ENCODE measurements at places on chromosomes 16 and 17. TPM values are rescaled to one million over a fixed set of nuclear protein-coding genes. Genes with fewer than 3 reads are reported as not detected.

DNA sequence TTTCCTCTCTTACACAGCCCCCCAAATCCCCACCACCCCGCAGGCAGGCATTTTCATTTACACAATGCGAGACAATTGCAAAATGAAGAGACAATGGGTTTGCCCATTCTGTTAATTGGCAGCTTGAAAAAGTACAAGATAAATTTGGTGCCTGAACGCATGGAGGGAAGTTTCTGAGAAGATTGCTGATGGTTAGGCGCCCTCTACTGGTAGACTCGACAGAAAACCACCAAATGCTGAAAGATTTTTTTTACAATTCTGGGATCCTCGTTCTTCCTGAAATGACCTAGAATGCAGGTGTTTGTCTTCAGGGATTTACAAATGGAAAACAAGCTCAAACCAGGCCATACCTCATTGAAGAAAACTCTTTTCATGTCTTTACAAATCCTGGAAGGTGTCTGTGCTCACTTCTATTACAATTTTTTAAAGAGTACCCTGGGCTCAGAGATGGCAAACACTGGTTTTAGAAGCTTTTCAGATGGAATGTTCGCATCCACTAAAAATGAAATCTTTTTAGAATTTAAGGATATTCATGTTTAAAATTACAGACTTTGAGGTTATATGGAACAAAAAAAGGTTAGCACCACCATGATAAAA lies 338.5 kb downstream of the PMP22 start:
- no peaks in the 10 kb centered on the region for H3K4me1 ChIP-seq
- H3K36me3 ChIP-seq, result no peaks in the 10 kb centered on the region
- no peak overlapping the region for H3K4me3 ChIP-seq
- DNase-seq, result peak; percentile 28

DNA sequence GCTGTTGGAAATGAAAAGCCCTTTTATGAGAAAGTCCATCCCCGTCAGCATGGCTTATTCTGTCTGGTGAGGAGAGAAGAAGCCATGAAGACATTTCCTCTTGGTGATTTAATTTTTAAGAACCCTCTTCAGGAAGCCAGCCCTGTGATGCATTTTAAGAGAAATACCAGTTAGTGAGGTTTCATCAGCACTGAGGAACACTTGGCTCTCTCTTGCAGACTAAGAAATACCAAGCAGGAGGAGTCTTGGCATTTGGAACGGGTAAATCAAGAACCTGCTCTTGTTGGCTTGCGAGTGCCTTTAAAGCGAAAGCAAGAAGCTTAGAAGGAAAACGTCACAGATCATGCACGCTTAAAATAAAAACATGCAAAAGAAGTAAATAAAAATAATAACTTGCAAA lies 17.5 kb downstream of the RAB11FIP3 start:
- no peaks in the 10 kb centered on the region for H3K36me3 ChIP-seq
- no peak for DNase-seq
- H3K27ac ChIP-seq, result no peak overlapping the region
- no peaks in the 10 kb centered on the region for H3K4me1 ChIP-seq

Gene CES5A
- not detected for total RNA-seq

Gene KDM6B
- total RNA-seq, result 47.9 TPM

- H3K4me1 ChIP-seq, result no peaks in the 10 kb centered on the region
- H3K4me3 ChIP-seq, result no peak overlapping the region
- no peak overlapping the region for H3K27ac ChIP-seq
- no peaks in the 10 kb centered on the region for H3K36me3 ChIP-seq
Observed at GRCh38 chr16:25568991-25569390, 122.8 kb upstream of the HS3ST4 start.

DNA sequence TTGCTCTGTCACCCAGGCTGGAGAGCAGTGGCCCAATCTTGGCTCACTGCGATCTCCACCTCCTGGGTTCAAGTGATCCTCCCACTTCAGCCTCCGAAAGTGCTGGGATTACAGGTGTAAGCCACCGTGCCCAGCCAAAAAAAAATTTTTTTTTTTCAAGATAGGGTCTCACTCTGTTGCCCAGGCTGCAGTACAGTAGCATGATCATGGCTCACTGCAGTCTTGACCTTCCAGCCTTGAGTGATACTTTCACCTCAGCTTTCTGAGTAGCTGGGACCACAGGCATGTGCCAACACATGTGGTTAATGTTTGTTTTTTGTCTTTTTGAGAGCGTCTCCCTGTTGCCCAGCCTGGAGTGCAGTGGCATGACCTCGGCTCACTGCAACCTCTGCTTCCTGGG lies 1.7 kb upstream of the PAM16 start:
- H3K27ac ChIP-seq, result no peak overlapping the region
- H3K4me3 ChIP-seq, result no peak overlapping the region
- H3K27me3 ChIP-seq, result no peaks in the 10 kb centered on the region
- H3K36me3 ChIP-seq, result no peaks in the 10 kb centered on the region
- DNase-seq, result no peak

DNA sequence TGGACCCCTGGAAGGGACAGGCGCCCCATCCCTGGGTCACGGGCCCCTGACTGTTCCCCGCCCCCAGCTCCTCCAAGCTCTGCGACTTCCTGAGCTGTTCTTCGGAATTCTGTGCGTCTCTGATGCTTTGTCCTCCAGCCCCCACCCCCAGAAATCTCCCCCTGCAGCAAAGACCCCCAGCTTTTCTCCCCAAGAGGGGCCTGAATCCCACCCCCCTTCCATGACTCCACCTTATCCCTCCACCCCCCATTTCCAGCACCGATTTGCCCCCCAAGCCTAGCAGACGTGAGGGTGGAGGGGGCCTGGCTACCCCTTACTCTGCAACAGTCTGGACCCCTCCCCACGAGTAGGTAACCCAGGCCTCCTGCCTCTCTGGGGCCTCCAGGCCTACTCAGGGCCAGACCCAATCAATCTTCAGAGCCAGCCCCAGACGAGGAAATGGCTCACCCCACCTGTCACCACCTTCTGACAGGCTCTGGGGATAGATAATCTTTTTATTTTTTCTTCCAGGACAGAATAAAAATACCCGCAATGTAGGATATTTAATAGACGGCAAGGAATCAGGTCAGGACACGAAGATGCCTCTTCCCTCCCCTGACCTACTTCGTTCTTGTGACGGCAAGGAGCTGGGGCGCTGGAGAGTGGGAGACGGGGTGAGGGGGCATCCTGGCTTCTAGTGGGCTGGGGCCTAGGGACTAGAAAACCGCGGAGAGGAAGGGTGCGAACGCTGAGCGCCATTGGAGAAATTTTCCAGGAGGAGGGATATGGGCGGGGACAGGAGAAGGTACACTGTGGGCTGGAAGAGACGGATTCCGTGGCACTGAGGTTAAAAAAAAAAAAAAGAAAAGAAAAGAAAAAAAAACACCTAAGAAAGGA lies 744 bp upstream of the PLXDC1 start:
- peak; percentile 59 for DNase-seq
- no peaks in the 10 kb centered on the region for H3K36me3 ChIP-seq
- H3K27me3 ChIP-seq, result no peaks in the 10 kb centered on the region

- H3K4me3 ChIP-seq, result no peak overlapping the region
- no peaks in the 10 kb centered on the region for H3K36me3 ChIP-seq
- H3K27ac ChIP-seq, result no peak overlapping the region
- DNase-seq, result no peak
- no peaks in the 10 kb centered on the region for H3K27me3 ChIP-seq
Observed at GRCh38 chr17:30124273-30124796, 7.7 kb downstream of the NSRP1 start.

DNA sequence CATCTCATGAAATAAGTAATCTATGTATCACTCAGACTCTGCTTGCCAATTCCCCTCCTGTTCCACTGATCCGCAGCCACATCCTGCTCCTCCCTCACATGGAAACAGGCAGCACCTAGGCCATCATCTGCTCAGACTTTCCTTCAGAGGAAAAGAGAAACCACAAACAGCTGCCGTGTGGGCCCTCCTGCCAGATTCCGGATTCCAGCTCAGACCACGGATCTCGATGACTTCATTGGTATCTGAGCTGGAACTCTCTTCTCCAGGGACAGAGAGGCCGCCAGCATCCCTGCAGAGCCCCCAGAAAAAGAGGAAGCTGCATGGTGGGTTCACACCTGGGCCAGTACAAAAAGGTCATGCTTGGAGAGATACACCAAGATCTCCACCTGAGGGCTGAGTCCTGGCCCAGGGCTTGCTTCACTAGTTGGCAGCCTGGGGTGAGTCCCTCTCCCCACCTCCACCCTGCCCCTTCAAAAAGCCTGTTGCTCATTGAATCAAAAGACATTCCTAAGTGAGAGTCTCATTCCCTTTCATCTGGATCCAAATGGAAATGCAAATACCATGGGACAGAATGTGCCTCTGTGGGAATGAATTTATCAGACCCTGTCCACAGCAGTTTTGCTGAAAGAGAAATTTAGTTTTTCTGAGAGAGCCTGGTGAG lies 47.2 kb downstream of the HOXB1 start:
- H3K4me3 ChIP-seq, result no peak overlapping the region
- H3K27me3 ChIP-seq, result no peaks in the 10 kb centered on the region
- H3K27ac ChIP-seq, result no peak overlapping the region
- H3K4me1 ChIP-seq, result no peaks in the 10 kb centered on the region
- no peak for DNase-seq

Gene ST6GALNAC1
- total RNA-seq, result 4.6 TPM

DNA sequence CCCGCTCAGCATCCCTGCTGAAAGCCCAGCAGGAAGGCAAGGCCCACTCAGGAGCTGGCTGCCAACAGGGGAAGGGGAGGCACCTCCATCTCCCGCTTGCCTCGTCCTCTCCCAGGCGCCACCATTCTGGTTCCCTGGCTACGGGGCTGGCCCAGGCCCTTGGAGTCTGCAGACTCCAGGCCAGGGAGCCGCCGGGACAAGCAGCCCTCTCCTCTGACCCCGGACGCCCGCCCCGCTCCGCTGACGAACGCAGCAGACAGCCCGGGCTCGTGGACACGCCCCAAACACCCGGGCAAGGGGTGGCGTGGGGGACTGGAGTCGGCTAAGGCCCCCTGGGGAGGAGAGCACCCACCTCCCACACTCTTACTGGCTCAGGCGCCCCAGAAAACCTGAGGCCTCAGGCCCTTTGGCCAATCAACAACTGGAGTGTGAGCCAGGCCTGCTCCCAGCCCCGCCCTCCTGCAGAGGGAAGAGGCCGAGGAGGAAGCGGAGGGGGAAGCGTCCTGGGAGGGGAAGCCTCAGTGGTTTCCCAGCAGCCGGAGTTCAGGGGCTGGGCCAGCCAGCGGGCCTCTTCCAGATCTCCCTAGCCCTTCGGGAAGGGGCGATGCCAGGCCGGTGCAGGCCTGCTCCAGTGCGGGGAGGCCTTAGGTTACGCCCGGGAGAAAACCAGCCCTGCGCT lies 4.2 kb downstream of the MNT start:
- H3K4me3 ChIP-seq, result peak overlapping the region; percentile 39
- DNase-seq, result peak; percentile 96
- peak overlapping the region; percentile 100 for H3K27ac ChIP-seq

DNA sequence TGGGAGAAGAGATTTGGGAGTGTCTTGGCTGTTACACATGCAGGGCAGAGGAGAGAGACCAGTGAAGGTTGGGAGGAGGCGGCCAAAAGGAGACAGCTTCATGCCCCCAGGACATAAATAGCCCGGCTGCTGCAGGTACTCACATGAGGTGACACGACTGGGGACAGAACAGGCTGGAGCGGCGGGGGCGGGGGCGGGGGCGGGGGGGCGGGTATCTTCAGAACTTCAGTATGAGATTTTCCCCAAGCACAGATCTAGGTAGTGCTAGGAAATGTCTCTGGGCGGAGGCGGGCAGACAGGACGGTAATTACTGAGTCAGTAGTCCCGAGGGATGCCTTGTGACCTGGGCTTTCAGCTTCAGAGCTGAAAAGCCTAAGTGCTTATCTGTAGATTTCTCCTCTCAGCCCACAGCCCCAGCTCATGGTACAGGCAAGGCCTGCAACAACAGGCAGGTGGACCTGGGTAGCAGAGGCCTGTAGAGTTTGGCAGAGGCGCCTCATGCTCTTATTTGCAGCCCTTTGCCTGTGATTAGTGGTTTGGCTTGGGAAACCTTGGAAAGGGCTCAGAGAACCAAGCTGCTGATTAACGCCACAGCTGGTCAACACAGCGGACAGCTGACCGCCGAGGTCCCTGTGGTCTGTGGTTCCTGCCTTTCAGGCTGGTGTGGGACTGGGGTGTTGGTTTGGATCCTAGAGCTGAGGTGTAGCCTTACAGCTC lies 24.5 kb downstream of the UNK start:
- H3K27ac ChIP-seq, result peak overlapping the region; percentile 81
- no peaks in the 10 kb centered on the region for H3K27me3 ChIP-seq
- H3K4me1 ChIP-seq, result no peaks in the 10 kb centered on the region
- H3K36me3 ChIP-seq, result no peaks in the 10 kb centered on the region
- no peak overlapping the region for H3K4me3 ChIP-seq

DNA sequence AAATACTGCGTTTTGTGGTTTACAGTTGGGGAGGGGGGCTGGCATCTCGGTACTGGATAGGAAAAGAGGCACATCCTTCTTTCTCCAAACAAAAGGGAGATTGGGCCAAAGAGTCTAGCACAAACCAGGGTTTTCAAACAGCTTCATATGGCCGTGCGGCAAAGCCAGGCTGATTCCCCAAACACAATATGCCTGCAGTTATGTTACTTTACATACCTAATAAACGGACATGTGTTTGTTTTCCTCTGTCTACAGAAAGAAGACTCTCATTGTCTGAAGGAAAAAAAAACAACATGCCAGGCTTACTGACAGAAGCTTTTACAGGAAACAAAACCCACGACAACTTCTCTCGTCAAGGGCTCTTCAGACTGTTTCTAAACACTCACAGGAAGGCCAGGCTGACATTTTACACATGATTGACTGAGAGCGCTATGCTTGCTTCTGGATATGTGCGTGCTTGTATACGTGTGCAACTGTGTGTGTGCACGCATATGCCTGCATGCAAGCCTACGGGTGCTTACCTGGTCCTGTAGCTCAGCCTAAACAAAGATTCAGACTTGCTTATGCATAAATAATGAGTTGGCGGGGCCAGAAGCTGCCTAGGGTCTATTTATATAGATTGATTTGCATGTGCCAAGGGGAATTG lies 461.0 kb upstream of the C16orf82 start:
- no peaks in the 10 kb centered on the region for H3K27me3 ChIP-seq
- H3K36me3 ChIP-seq, result no peaks in the 10 kb centered on the region
- no peak overlapping the region for H3K27ac ChIP-seq
- no peak for DNase-seq
- H3K4me3 ChIP-seq, result no peak overlapping the region

Gene MXRA7
- total RNA-seq, result 202 TPM

Gene C17orf113
- not detected for total RNA-seq

- H3K27me3 ChIP-seq, result no peaks in the 10 kb centered on the region
- no peak overlapping the region for H3K4me3 ChIP-seq
- H3K36me3 ChIP-seq, result no peaks in the 10 kb centered on the region
Observed at GRCh38 chr17:60163108-60163784, 13.5 kb downstream of the CA4 start.

Gene TEKT5
- total RNA-seq, result not detected

GRCh38 chr17:65536573-65537342 lies 24.7 kb downstream of the AXIN2 start:
- H3K27me3 ChIP-seq, result no peaks in the 10 kb centered on the region
- no peaks in the 10 kb centered on the region for H3K4me1 ChIP-seq
- no peak overlapping the region for H3K27ac ChIP-seq
- H3K36me3 ChIP-seq, result no peaks in the 10 kb centered on the region

- H3K4me1 ChIP-seq, result peaks cover 11% of the 10 kb centered on the region
Observed at GRCh38 chr16:69286941-69287713, 24.0 kb upstream of the VPS4A start.

Measured in uterus (tissue), 4 donors.